ENCODE measurements at places on chromosomes 11 and 22.

GRCh38 chr22:42770941-42771647, 50.4 kb upstream of the A4GALT start:
- DNase-seq: no peak

DNA sequence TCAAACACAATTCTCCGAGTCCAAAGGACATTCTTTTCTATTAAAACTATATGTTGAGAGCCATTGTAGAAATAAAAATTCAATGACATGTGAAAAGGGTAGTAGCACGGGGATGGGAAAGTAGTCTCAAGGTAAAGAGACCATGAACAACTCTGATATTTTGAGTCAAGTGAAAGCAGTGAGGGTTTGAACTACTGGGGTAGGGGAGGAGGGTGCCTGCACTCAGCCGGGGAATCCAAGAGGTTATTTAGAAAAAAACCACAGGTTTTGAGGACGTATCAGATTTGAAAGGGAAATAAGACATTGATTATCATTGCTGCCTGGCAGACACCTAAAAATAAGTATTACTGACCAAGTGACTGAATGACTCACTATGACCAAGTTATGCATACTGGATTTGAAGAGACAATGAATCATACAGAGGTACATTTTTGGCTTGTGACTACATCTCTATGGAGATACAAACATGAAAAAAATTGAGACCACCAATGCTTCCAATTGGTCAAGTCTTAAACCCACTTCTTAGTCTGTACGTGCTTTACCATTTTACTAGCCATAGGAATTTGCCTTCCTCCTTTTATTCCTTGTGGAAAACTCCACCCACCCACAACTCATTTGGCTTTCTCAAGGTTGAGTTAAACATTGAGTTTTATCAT, 2.2 kb upstream of the OR52H1 start:
- peak; percentile 42 for DNase-seq

- DNase-seq: no peak
Measured at GRCh38 chr11:34404280-34404679, 34.5 kb upstream of the CAT start.

GRCh38 chr11:29272019-29272654, 744.7 kb downstream of the KCNA4 start:
- DNase-seq: no peak

DNA sequence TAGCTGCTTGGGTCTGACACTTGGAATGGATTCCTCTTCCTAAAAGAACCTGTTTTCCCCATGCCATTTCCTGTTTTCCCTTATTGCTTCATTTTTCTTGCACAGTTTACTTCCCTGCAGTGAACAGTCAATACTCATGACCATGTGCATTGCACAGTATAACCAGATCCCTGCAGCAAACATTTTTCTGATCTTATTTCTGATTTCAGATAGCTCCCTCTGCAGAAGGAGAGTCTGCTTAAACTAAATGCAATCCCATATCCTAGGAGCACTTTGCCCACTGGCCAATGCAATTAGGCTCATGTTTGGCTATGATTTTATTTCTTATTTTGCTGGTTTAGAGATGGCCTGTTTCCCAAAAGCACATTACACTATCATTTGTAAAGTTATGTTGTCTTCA, 96.7 kb upstream of the CD44 start:
- no peak for DNase-seq

- DNase-seq: no peak
Measured at GRCh38 chr11:109914809-109915653, 178.2 kb upstream of the ZC3H12C start.

- no peak for DNase-seq
Measured at GRCh38 chr11:12211331-12212065, 101.1 kb downstream of the MICAL2 start.

DNA sequence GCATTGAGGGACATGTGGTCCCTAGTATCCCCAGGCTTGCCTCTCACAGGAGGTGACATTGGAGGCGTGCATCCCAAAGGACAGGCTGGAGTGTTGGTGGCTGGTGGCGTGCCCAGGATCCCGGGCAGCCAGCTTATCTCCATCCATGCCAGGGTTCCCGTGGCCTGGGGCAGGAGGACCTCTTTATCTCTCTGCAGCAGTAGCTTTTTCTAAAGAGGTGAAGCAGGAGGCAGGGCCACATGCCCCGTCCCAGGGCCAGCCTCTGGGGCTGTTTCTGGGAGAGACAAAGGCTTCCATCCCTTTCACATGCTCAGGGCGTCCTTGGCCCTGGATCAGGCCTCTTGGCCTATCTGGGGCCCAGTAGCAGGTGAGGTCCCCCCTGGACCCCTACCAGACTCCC, 19.7 kb downstream of the PARVG start:
- no peak for DNase-seq

DNA sequence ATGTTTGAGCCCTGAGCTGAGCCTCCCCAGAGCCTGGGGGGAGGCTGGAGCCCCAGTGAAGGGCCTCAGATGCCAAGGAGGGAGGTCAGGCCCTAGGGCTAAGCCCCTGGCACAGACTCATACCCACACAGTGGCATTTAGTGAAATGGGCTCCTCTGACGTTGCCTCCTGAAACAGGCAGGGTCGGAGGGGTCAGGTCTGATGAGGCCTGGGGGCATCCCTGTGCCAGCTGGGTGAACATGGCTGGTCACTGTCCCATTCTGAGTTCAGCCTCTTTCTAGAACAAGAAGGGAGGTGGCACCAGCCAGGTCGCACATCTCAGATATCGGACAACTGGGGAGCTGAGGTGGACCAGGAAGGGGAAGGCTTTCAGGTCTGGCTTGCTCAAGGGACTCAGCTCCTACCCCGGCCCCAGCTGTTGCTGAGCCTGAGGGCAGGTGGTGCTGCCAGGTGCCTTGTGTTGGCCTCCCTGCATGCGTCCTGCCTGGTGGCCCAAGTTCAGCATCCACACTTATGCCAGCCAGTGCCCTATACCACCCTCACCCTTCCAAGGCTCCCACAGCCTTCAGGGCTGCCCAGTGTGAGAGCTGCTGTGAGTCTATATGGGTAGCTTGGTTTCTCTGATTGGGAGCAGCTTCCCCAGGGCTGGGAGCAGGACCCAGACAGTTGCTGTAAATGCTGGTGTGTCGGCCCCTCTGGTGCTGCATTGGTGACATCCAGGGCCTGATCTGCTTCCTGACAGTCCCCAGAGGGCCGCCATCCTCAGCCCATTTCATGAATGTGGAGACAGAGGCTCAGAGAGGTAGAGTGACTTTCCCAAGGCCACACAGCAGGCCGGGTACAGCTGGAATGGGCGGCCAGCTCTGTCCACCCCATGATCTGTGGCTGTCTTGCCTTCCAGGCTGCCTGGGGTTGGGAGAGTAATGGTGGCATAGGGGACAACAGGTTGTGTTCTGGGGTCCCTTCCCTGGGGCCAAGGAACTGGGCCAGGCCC, 32.8 kb upstream of the PPARA start:
- DNase-seq: no peak

DNA sequence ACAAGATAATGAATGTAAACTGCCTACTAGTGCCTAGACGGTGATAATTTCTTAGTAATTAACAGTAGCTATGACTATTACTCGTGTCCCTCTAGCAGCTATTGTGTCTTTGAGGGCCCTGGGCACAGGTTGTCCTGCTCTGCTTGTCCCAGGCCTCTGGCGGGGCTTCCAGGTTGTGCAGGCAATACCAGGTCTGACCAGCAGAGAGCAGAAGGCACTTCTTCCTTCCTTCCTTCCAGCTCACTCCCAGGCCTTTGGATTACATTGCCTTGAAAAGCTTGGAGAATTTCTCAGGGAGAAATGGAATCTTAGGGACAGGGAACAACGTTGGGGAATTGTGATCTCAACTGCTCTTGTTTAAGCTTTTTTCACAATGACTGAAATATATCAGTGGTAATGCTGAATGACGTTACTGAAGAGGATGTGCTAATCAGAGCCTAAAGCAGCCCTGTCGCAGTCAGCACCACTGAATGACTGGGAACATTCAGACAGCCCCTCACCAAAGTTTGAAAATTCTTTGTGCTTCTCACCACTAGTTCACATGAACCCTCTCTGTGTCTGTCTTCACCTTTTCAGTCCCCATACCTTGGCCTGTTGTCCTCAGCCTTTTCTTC, 8.4 kb upstream of the CCKBR start:
- peak; percentile 19 for DNase-seq

- DNase-seq: no peak
Measured at GRCh38 chr22:47059076-47059475, 296.6 kb downstream of the TBC1D22A start.

GRCh38 chr11:69923196-69923595, 104.0 kb upstream of the FGF3 start:
- DNase-seq: no peak

GRCh38 chr11:75899806-75900205, 84.8 kb downstream of the UVRAG start:
- no peak for DNase-seq

DNA sequence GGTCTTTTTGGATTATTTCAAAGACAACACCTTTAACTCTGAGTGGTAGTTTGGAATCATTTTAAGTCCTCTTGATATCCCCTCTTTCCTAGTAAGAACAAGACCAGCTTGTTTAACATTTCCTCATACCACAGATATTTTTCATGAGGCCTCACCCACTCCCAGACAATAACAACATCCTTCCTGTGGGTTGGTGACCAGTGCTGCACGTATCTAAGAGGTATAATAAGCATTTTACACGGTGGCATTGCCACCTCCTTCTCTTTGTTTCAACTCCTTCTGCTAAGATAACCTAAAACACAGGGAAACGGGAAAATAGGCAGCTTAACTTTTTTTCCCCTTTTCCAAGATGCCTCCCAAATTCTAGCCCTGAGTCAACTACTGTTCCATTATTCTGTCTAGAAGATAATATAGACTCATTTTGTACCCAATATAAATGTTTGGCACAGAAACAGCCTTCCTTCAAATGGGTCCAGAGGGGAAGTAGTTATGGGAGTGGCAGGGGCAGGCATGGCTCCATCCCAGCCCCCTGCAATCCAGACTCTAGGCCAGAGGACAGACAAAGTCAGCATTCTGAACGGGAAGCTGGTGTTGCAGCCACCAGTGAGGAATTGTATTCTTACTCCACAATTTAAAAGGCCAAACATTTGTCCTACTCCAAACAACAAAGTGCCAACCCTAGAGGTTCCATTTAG, 28.5 kb downstream of the MAML2 start:
- peak; percentile 33 for DNase-seq

GRCh38 chr11:134763030-134763388, 351.0 kb upstream of the B3GAT1 start:
- no peak for DNase-seq

DNA sequence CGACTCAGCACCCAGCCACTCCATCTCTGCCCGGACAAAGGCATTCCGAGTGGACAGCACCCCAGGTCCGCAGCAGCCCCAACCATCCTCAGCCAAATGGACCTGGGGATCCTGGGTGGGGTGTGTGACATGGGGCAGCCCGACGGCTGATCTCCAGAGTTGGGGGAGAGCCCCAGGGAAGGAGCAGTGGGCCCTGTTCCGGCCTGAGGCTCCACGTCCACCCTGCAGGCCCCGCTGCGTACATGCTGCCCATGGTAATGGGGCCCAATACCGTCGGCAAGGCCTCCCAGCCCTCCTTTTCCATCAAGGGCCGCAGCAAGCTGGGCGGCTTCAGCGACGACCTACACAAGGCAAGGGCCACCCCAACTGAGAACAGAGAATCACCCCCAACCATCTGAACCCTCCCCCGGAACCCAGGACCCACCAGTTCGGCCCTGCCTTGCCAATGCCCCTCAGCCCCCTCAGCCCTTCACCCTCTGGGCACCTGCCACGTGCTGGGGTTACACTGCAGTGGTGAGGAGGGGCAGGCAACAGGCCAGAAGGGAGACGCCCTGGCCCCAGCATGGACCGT, 5.4 kb downstream of the SCGB1C1 start:
- DNase-seq: no peak

- no peak for DNase-seq
Measured at GRCh38 chr11:3177931-3178330, 12.8 kb upstream of the OSBPL5 start.

- no peak for DNase-seq
Measured at GRCh38 chr22:42860968-42861367, 3.9 kb upstream of the ARFGAP3 start.

DNA sequence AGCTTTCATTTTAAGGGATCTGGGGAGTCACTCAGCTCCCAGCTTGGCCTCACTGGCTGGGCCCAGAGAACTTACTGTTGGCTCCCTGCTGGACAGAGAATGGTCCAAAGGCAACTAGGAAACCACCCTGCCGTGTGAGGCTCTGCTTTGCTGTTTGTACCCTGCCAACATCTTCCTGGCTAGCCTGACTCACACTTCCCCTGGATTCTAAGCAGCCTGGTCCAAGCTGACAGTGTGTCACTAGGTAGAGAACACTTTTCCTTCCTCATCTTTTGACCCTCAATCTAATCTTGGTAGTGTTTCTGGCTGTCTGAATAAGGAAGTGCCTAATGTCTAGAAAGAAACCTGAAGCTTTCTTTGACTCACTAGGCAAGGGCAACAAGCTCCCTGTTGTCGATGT, 76.7 kb downstream of the FAR1 start:
- DNase-seq: no peak

GRCh38 chr22:47631571-47632102, 869.2 kb downstream of the TBC1D22A start:
- DNase-seq: no peak

DNA sequence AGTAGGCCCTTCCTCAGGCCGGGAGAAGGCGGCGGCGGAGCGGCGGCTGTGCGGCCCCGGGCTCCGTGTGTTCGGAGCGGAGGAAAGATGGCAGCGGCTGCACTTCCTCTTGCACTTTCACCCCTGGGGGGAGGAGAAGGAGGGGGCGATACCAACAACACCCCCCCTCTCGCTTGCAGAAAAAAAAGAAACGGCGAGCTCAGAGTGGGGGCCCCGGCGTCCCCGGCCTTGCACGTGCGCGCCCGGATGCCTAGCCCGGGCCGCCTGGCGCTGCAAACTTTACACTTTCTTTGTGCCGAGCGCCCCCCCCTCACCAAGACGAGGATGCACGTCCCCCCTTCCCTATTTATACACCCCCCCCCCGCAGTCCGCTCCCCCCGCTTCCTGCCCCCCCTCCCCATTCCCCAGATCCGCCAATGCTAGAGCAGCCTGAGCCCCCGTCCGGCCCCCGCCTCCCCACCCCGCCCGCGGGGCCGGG, at the start of gene PATZ1:
Gene PATZ1 (minus strand): TSS at position 92 of the 478 bp plus-strand sequence. CDS start 744 bp downstream, outside the sequence.
- DNase-seq: no peak

DNA sequence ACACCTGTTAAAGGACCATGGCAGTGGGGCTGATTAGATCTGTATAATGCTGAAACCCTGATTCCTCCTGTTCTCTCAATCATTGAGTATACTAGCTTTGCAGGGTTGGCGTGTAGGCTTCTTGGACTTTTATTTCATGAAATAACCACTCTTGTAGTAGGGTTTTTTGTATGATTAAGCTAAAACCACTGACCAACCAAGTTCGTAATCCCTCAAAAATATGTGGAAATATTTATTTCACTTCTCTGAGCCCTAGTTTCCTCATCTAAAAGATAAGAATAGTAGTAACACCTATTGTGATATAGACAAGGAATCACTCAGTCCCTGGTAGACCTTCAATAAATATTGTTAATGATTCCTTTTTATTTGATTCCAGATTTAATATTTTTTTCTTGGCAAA, 4.2 kb downstream of the API5 start:
- no peak for DNase-seq

GRCh38 chr11:32210556-32210955, 119.7 kb downstream of the RCN1 start:
- peak; percentile 16 for DNase-seq

GRCh38 chr11:126914941-126915340, 85.6 kb downstream of the KIRREL3 start:
- DNase-seq: peak; percentile 88

Data from GM04503 (cell line).